NCI-H2029 treated with DMSO at 0.1 percent for 48 hours (cell line): ENCODE measurements at places on chromosomes 1 and 21.

DNA sequence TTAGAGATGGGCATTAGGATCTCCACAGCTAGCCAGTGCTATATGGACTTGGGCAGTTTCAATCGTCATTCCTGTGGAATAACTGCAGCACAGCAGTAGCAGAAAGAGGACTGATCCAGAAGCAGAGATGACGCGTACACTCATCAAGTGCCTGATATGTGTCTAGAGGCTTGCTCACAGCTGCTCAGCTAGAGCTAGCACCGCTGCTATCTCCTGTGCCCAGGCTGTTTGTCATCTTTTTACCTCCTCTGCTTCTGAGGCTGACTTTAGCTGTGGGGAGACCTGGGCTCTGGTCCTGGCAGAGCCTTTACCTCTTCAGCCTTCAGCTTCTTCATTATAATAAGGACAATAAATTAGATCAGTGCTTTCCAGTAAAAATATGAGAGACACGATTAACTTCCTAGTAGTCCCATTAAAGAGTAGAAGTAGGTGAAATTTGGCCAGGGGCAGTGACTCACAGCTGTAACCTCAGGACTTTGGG is 5.3 kb downstream of the TENT5C start:
- DNase-seq = no peak

DNA sequence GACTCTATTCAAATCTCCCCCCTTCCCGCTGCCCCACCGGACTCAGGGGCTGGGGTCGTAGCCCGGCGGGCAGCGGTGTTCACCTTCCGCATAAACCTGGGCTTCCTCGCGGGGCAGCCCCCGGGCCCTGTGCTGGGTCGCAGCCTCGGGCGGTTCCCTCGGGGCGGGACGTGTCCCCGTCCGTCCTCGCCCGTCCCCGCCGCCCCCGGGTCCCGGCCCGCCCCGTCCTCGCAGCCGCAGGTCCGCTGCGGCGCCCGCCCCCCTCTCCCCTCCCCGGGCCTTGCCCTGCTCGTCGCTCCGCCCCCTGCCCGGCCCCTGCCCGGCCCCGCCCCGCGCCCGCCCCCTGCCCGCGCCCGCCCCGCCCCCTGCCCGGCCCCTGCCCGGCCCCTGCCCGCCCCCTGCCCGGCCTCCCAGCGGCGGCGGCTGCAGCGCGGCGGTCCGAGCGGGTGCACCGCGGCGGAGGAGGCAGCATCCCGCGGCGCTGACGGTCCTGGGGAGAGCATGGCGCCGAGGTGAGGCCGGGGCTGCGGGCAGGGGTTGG is at the start of gene COL18A1:
COL18A1 (plus strand) TSS at position 436 of the 541 bp plus-strand sequence; CDS start at position 502, 66 bp downstream.
- DNase-seq = no peak

DNA sequence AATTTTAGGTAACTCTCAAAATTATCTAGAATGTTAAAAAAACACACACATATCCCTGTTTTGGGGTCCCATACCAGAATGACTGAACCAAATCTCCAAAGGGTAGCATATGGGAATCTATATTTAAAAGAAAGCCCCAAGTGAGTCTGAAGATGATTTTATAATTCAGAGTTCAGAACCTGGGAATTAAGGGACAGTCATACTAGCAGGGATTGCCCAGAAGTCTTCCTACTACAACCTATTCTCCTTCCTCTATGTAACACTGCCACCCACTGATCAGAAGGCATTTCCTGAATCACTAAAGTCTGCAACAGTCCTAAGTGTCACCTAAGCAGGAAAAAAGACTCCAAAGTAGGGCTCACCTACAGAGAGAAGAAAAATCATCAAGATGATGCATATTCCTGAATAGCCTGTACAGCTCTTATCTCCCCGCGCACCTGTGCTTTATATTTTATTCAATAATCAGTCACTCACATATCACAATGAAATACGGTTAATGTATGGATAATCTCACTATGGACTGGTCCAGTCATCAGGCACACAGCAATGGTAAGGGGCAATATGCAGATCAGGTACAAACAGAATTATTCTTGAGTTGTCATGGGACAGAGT is 4.9 kb downstream of the RGS1 start:
- no peak for DNase-seq

DNA sequence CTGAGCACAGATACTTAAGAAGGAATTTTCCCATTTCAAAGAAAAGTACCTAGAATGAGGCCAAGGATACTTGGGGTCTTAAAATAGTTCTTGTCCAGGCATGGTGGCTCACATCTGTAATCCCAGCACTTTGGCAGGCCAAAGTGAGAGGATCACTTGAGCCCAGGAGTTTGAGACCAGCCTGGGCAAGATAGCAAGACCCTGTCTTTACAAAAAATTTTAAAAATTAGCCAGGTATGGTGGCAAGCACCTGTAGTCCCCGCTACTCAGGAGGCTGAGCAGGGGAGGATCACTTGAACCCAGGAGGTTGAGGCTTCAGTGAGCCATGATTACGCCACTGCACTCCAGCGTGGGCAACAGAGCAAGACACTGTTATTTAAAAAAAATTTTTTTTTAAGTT is 29.0 kb downstream of the NFYC start:
- no peak for DNase-seq

GRCh38 chr1:39720094-39720999 is 18.3 kb upstream of the PPIE start:
- peak; percentile 100 for DNase-seq

DNA sequence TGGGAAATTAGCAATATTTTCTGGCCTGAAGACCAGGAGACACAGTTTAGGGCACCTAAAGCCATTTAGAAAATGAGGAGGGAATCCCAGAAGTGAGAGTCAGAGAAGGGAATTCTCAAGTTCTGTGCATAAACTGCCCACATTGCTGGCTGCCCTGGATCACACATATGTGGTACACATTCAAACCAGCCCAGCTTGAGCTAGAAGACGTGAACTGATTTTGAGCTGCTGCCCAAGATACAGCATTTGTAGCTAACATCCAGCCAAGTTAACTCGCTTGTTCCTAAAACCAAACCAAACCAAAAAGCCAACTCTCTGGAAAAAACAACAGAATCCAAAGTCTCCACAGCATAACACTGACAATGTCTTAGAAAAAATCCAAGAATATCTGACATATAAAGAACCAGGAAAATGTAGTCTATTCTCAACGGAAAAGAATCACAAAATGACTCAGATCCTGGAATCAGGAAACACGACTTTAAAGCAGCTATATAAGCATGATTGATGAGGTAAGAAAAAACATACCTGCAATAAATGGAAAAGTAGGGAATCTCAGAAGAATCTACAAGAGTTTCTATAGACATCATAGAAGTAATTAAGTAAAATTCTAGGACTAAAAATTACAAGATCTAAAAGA is 18.2 kb upstream of the QSOX1 start:
- DNase-seq = no peak

- no peak for DNase-seq
Measured at GRCh38 chr1:153693466-153693865, 15.0 kb downstream of the NPR1 start.

DNA sequence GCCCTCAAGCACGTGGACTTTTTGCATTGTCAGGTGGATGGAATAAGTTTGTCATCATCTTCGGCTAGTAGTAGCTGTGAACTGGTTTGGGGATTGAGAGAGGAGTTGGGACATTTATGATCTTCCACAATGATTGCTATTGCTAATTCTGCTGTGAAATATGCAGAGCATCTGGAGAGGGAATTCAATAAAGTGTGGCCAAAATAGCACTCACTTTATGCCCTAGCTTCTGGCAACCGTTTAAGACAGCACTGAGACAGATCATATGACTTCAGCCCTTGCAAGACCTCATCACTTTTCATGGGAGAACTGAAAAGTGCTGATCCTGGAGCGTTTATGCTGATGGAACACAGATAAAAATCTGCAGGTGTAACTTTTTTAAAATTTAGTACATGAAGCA is 360.8 kb downstream of the GPATCH2 start:
- DNase-seq = no peak

- DNase-seq = no peak
Measured at GRCh38 chr1:96845464-96845863, 123.9 kb downstream of the PTBP2 start.

DNA sequence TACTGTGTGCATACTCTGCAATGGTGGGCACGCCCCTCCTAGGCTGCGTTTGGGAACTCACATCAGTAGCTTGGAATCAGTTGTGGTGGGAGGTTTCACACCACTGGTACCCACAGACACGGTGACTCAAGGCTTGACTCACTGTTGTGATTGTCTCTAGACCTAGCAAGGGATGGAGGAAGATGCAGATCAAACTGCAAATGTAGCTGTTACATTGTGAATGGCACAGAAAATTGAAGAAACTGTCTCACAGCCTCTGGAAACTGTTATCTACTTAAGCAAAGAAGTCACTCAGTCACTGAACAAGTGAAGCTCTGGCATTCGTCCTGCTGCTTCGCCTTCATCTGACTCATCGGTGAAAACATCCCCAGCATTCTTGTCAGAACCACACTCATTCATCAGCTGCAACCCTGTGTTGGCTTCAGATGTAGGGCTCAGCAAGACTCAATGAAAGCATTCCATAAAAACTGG is 59.5 kb downstream of the POFUT2 start:
- no peak for DNase-seq
